SW 1271 (cell line): ENCODE measurements at places on chromosomes 12 and 14.

DNA sequence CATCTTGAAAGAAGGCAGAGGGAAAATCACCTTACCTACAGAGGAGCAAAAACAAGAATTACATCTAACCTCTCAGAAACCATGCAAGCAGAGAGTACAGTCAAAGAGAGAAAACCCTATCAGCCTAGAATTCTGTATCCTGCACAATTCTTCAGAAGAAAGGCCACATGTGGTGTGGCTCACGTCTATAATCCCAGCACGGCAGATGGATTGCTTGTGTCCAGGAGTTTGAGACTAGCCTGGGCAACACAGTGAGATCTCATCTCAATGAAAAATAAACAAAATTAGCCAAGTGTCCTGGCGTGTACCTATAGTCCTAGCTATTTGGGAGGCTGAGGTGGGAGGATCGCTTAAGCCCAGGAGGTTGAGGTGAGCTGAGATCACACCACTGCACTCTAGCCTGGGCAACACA is 48.2 kb downstream of the ATF7 start:
- DNase-seq: no peak

DNA sequence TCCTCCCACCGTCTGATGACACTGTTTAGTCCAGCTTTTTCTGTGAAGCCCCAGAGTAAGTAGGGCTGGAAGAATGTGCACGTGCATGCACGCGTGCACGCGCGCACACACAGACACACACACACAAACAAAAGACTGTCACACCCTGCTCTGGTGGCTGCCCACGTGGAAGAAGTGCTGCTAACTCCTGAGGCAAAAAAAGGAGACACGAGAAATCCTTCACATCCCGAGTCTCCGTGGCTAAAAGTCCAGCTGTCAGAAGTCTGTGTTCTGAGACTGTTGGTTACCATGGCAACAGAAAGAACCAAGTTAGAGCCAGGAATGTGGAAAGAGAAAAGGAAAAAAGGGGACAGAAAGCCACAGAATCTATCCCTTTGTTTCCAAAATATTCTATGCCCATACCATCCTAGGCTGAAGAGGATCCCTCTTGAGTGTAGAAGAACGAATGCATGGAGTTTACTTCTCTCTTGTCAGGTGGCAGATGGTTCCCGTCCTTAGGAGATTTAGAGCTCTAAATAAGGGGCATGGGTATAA is 1.6 kb upstream of the C12orf71 start:
- no peak for DNase-seq

DNA sequence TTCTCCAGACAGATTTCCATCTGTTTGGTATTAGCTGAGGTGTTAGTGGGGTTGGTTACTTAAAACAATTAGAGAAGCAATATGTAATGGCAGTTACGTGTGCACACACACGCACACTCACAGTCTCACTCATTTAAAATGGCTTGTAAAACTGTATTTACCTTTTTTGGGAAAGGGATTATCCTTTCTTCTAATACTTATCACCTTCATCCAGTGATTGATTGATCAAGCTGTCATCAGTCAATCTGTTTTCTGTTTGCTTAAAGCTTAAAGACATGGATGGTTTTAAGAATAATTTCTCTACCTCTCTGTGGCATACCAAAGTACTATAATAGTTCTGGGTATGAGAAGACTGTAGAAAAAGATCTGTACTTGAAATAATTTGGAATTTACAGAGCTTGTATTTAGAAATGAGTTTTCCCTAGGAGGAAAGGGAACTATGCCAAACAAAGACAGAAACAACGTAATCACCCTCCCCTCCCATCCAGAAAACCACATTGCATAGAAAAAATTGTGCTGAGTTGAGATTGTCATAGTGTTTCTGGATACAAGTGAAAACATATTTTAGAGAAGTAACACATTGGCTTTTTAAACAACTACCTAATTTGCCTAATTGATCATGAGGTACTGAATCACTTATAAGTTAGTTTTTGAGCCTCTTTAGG is 455.8 kb downstream of the PCNX1 start:
- no peak for DNase-seq

- DNase-seq: no peak
Observed at GRCh38 chr12:95551913-95552516, 739 bp upstream of the USP44 start.

GRCh38 chr12:103600967-103601728 is 14.1 kb downstream of the STAB2 start:
- DNase-seq: no peak

DNA sequence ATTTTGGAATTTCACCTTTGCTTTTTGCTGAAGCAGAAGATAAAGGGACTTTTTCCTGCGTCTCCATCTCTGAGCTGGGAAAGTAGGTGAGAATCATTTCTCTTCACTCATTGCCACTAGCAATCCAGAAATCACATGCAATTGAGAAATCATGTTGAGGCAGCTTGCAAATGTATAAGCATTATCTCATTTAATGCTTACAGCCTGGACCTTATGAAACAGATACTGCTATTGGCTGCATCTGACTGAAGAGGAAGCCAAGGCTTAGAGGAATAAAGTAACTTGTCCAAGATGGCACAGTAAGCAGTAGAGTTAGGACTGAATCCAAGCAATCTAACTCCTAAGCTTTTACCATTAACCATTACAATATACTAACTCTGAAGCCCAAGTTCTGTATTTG is 122.4 kb downstream of the FIGNL2 start:
- DNase-seq: no peak

- DNase-seq: no peak
Observed at GRCh38 chr12:74775276-74775675, 237.6 kb downstream of the ATXN7L3B start.

- DNase-seq: no peak
Observed at GRCh38 chr12:67512061-67512460, 136.5 kb upstream of the DYRK2 start.

DNA sequence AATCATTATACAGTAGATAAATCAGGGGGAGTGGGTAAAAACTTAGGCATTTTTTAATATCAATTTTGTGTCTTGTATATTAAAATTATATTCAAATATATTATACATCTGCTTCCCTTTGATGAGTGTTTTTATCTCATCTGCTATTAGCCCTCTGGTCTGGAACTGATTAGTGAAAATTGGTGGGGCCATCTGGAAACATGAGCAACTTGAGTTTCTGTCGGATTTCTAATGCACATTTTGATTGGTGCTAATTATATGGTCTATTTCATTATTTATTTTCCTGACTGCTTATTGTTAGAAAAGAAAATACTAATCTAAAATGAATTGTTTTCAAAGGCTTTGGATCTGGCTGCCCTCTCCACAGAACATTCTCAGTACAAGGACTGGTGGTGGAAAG is 28.2 kb downstream of the TTC8 start:
- DNase-seq: no peak

GRCh38 chr14:22300646-22301045 is 288.4 kb downstream of the DAD1 start:
- no peak for DNase-seq

DNA sequence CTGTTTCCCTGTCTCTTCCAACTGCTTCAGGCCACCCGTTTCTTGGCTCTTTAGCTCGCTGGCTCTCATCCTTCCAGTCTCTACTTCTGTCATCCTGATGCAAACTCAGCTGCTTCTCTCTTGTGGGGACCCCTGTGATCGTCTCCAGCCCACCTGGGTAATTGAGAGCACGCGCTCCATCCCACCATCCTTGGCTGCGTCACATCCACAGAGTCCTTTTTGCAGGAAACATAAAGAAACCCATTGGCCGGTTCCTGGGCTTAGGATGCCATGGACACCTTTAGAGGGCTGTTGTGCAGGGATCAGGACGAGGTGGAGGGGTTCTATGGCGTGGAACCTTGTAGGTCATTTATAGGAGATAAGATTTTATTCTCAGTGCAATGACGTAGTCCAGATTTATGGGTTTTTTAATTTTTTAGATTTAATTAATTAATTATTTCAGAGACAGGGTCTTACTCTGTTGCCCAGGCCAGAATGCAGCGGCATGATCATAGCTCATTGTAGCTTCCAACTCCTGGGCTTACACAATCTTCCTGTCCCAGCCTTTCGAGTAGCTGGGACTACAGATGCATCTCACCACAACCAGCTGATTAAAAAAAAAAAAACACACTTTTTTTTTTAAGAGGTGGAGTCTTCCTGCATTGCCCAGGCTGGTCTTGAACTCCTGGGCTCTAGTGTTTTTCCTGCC is 82.6 kb downstream of the CCDC92 start:
- DNase-seq: no peak

GRCh38 chr14:73935666-73936065 is 14.2 kb downstream of the FAM161B start:
- DNase-seq: no peak

DNA sequence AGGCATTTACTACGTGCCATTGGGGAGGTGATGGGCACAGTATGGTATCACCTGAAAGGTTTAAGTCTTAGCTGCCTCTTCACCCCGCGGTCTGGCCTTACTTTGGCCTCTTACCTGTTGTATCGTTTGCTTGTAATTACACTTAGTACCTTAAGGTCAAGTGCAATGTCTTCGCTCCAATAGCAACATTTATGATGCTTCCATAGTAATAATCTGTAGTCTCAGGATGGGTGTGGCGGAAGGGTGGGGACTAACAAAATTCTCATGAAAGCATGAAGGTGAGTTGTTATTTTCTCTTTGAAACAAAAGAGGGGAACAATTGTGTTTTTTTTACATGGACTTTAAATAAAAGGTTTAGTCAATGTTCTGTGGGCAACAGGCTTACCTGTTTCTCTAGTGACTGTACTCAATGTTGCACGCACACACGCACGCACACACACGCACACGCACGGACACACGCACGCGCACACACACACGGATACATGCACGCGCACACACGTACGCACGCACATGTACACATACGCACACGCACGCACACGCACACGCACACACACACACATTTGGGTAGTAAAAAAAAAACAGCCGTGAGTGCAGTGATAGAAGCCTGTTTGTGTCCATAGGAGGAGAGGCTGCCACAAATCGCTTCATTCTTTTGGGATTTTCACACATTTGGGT is 91.4 kb downstream of the DNAH10 start:
- DNase-seq: no peak

- no peak for DNase-seq
Observed at GRCh38 chr12:99505805-99506204, 141.7 kb upstream of the GARIN6 start.

DNA sequence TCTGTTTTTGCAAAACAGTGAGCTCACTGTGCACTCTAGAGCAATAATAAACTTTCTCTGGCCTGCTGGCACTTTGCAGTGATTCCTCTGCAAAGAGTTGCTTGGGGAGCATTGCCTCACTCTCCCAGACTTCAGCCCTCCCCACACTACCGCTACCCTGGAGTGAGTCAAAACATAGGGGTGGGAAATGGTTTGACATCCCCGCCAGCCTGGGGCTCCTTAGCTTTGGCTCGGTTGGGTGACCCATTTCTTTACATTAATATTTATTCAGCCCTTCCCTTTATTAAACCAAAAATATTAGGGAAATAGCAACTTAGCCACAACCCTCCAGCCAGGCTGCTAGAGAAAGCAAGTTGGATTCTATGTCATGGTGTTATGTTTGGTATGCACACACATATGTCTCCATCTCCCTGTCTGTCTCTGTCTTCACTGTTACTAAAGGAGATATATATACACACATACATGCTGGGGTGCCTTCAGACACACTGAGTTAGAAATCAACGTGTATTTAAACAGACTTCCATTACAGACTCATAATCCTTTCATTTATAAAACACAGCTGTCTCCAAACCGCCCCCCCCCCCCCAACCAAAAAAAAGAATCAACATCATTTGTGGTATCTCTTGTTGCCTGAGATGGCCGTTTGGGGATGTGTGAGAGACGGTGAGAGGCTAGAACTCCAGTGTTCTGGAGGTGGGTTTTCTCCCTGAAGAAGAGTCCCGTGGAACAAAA is 3.4 kb upstream of the IRF2BPL start:
- no peak for DNase-seq

GRCh38 chr12:63994704-63995103 is 150.2 kb downstream of the SRGAP1 start:
- DNase-seq: no peak

DNA sequence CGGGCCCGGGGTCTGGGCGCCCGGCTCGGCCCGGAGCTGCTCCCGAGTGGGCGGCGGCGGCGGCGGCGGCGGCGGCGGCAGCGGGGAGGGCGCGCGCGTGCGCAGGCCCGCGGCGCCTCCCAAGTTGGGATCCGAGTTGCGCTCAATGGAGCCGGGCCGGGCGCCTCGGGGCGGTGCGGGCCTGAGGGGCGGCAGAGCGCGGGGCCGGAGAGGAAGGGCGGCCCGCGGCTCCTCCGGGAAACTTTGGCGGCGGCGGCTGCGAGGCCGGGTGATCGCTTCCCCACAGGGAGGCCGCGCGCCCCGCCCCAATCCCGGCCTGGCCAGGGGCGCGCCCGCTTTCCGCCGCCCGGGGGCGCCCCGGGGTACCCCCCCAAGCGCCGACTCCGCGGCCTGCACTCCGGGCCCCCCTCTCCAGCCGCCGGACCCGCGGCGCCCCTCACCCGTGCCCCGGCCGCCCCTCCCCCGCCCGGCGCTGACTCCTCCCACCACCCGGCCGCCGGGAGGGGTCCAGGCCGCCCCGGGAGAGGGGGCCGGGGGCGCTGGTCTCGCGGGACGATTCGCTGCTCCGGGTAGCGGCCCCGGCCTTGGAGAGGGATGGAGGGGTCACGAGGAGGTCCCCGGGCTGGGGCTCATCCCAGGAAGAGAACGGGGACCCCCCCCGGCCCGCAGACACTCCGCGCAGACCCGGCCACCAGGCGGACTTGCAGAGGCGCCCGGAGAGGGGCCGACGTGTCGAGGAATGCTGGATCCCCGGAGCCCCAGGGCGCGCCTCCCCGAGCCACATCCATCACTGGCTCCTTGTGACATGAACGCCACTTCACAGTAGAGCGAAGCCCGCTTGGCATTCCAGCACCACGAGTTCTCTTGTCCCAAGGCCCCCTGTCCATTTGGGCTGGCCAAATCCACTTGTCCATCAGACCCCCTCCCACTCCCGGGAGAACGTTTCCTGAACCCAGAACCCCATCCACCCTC is at the start of gene RILPL1:
Gene RILPL1 (minus strand): TSS at position 48 of the 972 bp plus-strand sequence. CDS start 237 bp downstream, outside the sequence.
- DNase-seq: peak; percentile 72

DNA sequence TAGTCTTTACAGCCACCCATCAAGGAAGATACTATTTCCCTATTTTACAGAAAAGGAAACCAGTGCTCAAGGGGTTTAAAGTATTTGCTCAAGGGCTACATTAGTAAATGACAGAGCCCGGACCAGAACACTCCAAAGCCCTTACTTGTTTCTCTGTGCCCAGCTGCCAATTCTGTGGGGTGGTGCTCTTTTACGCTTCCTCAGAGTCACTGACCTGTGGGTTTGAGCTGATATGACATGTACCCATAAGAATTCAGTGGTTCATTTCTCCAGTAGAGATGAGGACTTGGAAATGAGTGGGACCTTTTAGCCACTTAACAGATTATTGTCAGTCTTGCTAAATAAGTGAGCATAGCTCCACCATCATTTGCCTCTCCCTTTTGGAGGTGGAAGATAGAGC is 37.4 kb upstream of the NKX2-8 start:
- no peak for DNase-seq

- DNase-seq: no peak
Observed at GRCh38 chr12:9364224-9365176, 156.3 kb upstream of the PZP start.
